ENCODE measurements at places on chromosomes 12 and 14.
A peak's percentile ranks its signal among the peaks of the same experiment; 100 is the strongest.

DNA sequence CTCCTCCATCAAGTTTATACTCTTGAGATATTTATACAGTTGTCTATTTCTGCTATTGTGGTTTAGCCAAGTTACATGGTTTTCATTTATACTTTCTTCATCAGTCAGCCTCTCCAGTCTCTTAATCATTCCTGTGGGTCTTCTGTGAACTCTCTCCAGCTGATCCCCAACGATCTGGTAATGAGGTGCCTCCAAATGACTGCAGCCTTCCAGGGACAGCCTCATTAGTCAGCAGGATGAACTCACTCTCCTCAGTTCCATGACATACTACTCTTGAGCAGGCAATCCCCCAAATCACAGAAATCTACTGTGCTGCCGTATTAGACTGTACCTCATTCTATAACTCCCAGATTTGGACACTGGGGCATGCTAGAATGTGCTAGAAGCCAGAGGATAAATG, 15.3 kb downstream of the AREL1 start:
- DNase-seq, result no peak

- DNase-seq, result peak; percentile 20
Observed at GRCh38 chr12:56836800-56837663, 73.9 kb downstream of the HSD17B6 start.

- DNase-seq, result no peak
Observed at GRCh38 chr12:227923-228845, 14.2 kb upstream of the SLC6A12 start.

DNA sequence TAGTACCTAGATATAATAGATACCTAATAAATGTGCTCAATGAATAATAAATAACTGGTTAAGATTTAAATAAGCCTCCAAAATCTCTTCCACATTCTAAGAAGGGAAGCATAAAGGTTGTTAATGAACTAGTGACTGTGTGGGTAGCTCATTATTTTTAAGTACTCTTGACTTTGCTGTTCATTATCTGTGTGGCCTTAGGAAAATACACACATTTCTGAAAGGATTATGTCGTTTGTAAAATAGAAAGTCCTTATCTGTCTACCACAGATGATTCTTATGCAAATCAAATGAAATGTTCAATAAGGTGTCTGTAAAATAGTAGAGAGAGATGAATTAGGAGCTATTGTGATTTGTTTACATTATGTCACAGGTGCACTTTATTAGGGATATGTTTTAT, 119.5 kb downstream of the LRRK2 start:
- no peak for DNase-seq

GRCh38 chr14:85413836-85414526, 116.0 kb upstream of the FLRT2 start:
- DNase-seq, result no peak

GRCh38 chr12:78457938-78458337, 406.6 kb upstream of the SYT1 start:
- DNase-seq, result no peak

- DNase-seq, result no peak
Observed at GRCh38 chr14:44854114-44854513, 107.6 kb downstream of the KLHL28 start.

- no peak for DNase-seq
Observed at GRCh38 chr14:75461303-75461702, 33.5 kb downstream of the JDP2 start.

DNA sequence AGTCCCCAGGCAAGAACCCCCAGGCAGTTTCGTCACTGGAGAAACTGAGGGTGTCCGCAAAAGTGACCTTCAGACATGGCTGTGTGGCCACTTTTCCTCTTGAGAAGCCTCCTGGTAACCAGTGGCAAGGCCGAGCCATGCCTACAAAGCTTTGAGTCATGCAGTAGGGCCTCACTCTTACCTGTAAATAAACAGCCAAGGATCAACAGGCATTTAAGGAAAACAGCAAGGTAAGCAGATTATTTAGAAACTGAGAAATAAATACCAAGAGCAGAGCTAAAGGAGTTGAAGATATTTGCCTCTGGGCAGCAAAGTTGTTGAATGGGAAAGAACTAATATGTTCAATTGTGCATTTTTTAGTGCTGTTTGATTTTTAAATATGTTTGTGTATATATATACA, 141.0 kb upstream of the BCL2L14 start:
- DNase-seq, result no peak

GRCh38 chr14:85038526-85039352, 491.2 kb upstream of the FLRT2 start:
- no peak for DNase-seq

- no peak for DNase-seq
Observed at GRCh38 chr12:13979772-13980378, 1.5 kb downstream of the GRIN2B start.

DNA sequence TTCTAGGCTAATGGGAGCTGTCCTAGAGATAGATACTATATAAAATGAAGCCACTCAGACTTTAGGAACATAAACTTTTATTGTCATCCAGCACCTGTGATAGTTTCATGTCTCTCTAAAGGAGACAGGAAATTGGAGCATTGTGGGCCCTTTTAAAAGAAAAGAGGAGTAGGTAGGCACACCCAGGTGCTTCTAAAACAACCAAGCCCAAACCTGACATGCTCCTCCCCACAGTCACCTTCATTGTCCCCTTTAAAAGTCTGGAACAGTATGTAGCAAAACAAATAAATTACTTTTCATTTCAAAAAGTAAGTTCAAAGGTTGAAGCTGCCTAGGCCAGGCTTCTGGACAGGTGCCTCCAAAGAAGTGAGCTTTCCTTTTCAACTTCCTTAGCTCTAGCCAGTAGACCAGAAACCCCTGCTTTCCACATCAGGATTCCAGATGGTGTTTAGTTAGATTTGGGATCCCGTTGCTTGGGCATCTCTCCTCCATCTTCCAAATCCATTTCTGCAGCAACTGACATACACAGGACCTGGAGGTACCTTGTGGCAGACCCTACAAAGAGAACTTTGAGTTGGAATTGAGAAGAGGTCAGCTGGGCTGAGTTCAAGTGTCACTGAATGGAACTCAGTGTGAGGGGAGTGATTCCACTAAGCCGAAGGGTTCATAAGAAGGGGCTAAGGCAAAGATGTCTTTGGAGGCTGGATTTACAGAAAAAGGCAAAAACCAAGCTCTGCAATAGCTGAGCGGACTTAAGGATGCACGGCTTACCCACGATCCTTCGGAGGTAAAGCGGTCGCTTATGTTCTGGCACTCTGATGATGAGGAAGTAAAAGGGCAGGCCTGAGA, 6.9 kb downstream of the OXA1L start:
- DNase-seq, result no peak

GRCh38 chr12:116266631-116267349, 10.7 kb downstream of the MED13L start:
- no peak for DNase-seq

GRCh38 chr14:75562089-75562488, 16.3 kb upstream of the FLVCR2 start:
- DNase-seq, result peak; percentile 51

GRCh38 chr14:36829547-36829946, 167.9 kb downstream of the PAX9 start:
- no peak for DNase-seq

- no peak for DNase-seq
Observed at GRCh38 chr12:7073946-7074345, 13.4 kb downstream of the C1S start.

- no peak for DNase-seq
Observed at GRCh38 chr12:121769831-121770301, 23.6 kb downstream of the RHOF start.

GRCh38 chr14:93937519-93937918, 10.4 kb downstream of the FAM181A start:
- no peak for DNase-seq

- no peak for DNase-seq
Observed at GRCh38 chr12:78818487-78818886, 46.1 kb upstream of the SYT1 start.

GRCh38 chr12:66352899-66353298, 50.6 kb downstream of the HELB start:
- DNase-seq, result no peak

GRCh38 chr14:99596071-99596627, 7.9 kb downstream of the CCDC85C start:
- no peak for DNase-seq

DNA sequence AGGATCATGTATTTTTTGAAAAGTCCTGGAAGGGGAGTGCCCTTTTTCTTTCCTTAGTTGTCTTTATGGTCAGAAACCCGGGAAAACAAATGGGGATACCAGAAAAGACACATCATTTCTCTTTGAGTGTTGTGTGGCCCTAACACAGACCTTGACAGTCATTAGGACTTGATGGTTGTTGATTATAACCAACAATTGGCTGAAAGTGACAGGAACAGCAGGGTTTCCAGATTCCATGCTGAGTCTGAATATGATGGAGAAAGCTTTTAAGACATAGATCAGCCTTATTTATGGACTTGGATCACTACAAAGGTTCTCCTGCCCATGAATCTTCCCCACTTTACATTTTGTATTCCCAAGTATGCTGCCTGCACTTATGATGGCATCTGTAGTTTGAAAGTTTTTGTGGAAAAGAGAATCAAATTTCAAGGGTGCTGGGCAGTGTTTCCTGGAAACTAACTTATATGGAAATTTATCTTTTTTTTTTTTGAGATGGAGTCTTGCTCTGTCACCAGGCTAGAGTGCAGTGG, 30.4 kb downstream of the POLR3B start:
- no peak for DNase-seq

DNA sequence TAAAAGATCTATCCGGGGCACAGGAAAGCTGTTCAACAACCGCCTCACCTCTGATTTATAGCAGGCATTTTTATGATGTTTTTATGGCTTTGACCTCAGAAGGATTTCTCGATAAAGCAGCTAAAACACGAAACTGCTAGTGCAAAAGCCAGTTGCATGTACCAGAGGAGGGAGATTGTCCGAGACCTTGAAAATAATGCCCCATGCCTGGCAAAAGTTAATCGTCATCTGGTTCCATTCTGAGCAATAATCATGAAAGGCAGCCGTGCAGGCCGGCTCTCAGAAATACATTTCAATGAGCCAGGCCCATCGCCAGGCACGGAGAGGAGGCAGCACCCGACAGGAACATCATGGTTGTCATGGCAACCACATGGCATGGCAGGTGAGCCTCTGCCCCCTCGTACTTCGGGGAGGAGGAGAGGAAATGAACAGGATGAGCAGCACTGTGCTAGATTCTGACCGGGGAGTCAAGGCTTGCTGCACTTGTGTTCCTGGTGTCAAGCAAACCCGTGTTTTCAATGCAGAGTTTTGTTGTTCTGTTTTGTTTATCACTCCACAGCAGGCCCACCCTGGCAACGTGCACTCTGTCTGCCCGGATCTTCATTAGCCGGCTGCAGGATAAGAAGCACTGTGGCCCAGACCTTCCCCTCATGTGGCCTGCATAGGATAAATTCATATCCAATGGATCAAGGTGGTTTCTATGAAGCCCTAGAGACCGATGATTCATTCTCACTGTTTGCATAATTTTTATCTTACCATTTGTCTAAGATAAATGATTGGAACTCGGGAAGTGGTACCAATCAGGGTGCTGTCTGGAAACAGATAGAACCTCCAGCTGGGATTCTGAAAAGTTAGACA, 160.2 kb downstream of the RIMBP2 start:
- no peak for DNase-seq

- DNase-seq, result no peak
Observed at GRCh38 chr12:42338280-42338679, 12.3 kb downstream of the PPHLN1 start.

DNA sequence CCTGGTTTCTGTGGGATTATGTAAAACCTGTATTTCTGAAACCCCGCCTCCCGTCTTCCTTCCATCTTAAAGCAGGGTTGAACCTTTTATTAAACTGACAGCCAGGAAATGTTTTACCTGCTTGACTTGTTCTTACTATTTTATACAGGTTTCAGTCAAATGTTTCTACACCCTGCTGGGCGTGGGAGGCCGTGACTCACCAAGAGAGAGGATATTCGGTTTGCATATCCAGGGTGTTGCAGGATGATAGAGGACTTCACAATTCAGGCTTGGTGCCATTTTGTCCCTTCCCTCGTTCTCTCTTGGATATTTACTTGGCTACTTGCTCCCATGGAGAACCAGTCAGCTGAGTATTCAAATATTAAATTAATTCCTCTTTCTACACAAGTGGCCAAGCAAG, 69.7 kb downstream of the ARF6 start:
- DNase-seq, result peak; percentile 34

GRCh38 chr12:74250891-74251290, 286.7 kb upstream of the ATXN7L3B start:
- DNase-seq, result no peak

DNA sequence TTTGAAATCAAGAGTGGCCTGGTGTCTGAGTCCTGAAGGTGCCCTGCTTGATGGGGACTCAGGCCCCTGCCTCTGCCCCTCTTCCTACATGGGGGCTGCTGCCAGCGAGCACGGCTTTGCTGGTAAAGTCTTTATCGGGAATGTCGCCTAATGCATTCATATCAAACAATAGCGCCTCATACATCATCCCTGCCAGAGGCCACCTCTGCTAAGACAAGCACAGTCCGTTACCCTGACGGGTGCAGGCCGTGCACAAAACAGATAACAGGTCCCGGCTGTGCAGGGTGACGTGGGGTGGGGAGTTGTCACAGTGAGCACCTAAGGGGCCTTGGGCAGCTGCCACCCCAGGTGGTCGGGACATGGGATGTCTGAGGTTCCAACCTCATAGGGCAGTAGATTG, 68.4 kb upstream of the FAM222A start:
- DNase-seq, result no peak

- DNase-seq, result no peak
Observed at GRCh38 chr14:38718519-38718918, 384.5 kb downstream of the SEC23A start.

DNA sequence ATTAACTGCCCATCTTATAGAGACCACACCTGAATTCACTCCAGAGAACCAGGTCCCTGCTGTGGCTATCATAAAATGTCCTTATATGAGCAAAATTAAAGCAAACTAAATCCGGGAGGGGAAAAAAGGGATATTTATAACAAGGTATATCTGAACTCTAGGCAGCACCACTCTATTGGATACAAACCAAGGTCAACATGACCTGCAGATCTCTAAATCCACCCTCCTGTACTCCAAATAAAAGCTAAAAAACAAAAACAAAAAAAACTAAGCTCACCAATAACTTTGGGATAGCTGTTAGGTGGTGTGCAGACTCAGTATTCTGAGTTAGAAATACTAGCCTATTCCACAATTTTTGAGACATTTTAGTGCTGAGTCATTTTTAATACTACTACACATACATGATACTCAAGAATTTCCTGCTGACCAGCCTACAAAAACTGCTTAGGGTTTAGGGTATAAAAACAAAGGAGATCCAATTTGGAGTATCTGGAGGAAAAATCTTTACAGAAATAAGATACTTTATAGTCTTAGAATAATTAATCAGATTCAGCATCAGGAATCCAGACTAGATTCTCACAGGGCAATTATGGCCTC, 46.6 kb upstream of the LTBP2 start:
- no peak for DNase-seq

- no peak for DNase-seq
Observed at GRCh38 chr12:75505706-75506312, 5.6 kb downstream of the KRR1 start.

GRCh38 chr12:93638954-93639353, 38.2 kb upstream of the CRADD start:
- no peak for DNase-seq

- no peak for DNase-seq
Observed at GRCh38 chr12:128290938-128291337, 24.0 kb downstream of the TMEM132C start.

- DNase-seq, result no peak
Observed at GRCh38 chr12:10339053-10339840, 31.6 kb downstream of the KLRD1 start.
